B cell (primary cell): ENCODE measurements at places on chromosomes 5 and 9. TPM values are rescaled to one million over a fixed set of nuclear protein-coding genes. Genes with fewer than 3 reads are reported as not detected.

GRCh38 chr9:68462105-68462775, 78.4 kb downstream of the TMEM252 start:
- H3K4me1 ChIP-seq = no peaks in the 10 kb centered on the region
- no peak for DNase-seq

GRCh38 chr9:86667307-86667706, 280.0 kb downstream of the GAS1 start:
- no peaks in the 10 kb centered on the region for H3K36me3 ChIP-seq
- no peak overlapping the region for H3K4me3 ChIP-seq
- H3K4me1 ChIP-seq = no peaks in the 10 kb centered on the region
- H3K27ac ChIP-seq = no peak overlapping the region

GRCh38 chr5:146079695-146080373, 25.5 kb downstream of the PLAC8L1 start:
- no peaks in the 10 kb centered on the region for H3K4me1 ChIP-seq
- DNase-seq = no peak
- no peak overlapping the region for H3K4me3 ChIP-seq
- no peaks in the 10 kb centered on the region for H3K36me3 ChIP-seq
- no peaks in the 10 kb centered on the region for H3K27me3 ChIP-seq
- H3K27ac ChIP-seq = no peak overlapping the region

DNA sequence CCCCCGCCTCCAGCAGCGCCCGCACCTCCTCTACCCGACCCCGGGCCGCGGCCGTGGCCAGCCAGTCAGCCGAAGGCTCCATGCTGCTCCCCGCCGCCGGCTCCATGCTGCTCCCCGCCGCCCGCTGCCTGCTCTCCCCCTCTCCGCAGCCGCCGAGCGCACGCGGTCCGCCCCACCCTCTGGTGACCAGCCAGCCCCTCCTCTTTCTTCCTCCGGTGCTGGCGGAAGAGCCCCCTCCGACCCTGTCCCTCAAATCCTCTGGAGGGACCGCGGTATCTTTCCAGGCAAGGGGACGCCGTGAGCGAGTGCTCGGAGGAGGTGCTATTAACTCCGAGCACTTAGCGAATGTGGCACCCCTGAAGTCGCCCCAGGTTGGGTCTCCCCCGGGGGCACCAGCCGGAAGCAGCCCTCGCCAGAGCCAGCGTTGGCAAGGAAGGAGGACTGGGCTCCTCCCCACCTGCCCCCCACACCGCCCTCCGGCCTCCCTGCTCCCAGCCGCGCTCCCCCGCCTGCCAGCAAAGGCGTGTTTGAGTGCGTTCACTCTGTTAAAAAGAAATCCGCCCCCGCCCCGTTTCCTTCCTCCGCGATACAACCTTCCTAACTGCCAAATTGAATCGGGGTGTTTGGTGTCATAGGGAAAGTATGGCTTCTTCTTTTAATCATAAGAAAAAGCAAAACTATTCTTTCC, 19.3 kb downstream of the CDKN2A start:
- H3K36me3 ChIP-seq = no peaks in the 10 kb centered on the region
- H3K27ac ChIP-seq = no peak overlapping the region
- H3K4me1 ChIP-seq = peaks cover 24% of the 10 kb centered on the region
- no peak overlapping the region for H3K4me3 ChIP-seq

DNA sequence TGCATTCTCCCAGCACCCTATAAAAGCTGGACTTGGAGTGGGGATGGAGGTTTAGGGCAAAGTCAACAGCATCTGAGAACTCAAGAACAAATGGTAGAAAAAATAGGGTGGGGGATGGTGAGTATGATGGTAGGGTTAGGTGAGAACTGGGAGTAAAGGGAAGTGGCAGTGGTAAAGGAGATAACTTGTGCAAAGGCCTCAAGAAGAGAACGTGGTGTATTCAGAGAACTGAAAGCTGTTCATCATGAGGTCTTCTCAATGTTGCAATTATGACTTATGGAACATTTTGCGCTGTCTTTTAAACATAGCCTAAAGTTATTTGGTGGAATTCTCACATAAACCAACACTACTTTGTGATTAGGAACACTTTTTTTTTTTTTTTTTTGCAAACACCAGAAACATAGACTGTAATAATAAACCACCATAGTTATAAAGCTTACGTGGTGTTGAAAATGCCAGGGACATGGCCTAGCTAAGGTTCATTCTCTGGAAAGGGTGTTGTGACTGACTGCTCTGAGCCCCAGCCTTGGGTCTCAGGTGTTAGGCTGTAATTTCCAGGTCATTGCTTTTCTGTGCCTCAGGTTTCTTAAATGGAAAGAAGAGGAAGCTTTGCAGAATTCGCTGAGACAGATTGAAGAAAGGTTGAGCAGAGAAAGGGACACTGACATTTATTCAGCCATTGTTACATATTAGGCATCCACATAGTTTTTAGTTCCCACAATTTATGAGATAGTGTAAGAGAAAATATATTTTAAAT, 19.2 kb upstream of the TXNDC8 start:
- no peaks in the 10 kb centered on the region for H3K36me3 ChIP-seq
- H3K4me3 ChIP-seq = no peak overlapping the region
- no peaks in the 10 kb centered on the region for H3K4me1 ChIP-seq
- H3K27me3 ChIP-seq = no peaks in the 10 kb centered on the region
- no peak overlapping the region for H3K27ac ChIP-seq
- DNase-seq = no peak

DNA sequence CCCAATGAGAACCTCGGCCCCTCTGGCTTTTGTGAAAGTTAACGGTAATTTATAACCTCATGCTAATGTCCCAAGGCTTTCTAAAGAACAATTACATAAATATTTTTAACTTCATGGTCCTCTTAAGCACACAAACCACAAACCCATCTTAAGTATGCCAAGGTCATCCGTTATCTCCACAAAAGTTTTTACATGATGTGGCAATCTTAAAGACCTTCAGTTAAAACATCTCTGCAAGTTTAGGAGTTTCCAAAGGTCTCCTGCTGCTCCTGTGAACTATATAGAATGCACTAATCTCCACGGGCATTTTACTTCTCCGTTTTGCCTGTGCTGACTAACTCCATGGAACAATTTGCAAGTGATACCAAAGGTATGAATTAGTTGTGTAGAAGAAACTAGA, 228.2 kb downstream of the TLE1 start:
- no peaks in the 10 kb centered on the region for H3K36me3 ChIP-seq
- H3K4me1 ChIP-seq = no peaks in the 10 kb centered on the region
- no peak overlapping the region for H3K27ac ChIP-seq
- DNase-seq = no peak
- H3K4me3 ChIP-seq = no peak overlapping the region

DNA sequence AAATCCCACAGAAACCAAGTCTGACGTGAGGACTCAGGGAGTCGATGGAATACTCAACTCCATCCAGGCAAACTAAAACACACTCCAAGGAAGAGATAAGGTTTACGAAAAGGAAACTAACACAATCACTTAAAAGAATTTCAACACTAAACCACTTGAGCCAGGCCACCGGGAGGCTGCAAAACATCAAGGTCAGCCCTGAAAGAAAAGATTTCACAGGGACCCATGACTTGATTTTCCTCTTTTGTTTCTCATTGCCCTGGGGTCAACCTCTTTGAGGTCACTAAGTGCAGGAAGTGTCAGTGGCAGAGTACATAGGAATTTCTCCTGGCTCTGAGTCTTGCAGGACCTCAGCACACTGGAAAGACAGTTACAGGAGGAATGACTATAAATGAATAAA, 77.8 kb upstream of the TARS1 start:
- H3K27ac ChIP-seq = no peak overlapping the region
- H3K4me3 ChIP-seq = no peak overlapping the region
- H3K4me1 ChIP-seq = peaks cover 15% of the 10 kb centered on the region
- no peak for DNase-seq

- no peaks in the 10 kb centered on the region for H3K36me3 ChIP-seq
- H3K4me3 ChIP-seq = no peak overlapping the region
- peaks cover 25% of the 10 kb centered on the region for H3K4me1 ChIP-seq
Observed at GRCh38 chr9:129412814-129413536, 207.9 kb downstream of the C9orf50 start.

- peaks cover 26% of the 10 kb centered on the region for H3K4me1 ChIP-seq
- no peak overlapping the region for H3K4me3 ChIP-seq
- H3K27me3 ChIP-seq = no peaks in the 10 kb centered on the region
- no peak for DNase-seq
Observed at GRCh38 chr9:134723491-134724190, 82.0 kb downstream of the COL5A1 start.

GRCh38 chr9:20044686-20045085, 255.8 kb upstream of the SLC24A2 start:
- H3K27ac ChIP-seq = no peak overlapping the region
- H3K27me3 ChIP-seq = no peaks in the 10 kb centered on the region
- H3K4me3 ChIP-seq = no peak overlapping the region
- H3K36me3 ChIP-seq = no peaks in the 10 kb centered on the region
- peaks cover 51% of the 10 kb centered on the region for H3K4me1 ChIP-seq

DNA sequence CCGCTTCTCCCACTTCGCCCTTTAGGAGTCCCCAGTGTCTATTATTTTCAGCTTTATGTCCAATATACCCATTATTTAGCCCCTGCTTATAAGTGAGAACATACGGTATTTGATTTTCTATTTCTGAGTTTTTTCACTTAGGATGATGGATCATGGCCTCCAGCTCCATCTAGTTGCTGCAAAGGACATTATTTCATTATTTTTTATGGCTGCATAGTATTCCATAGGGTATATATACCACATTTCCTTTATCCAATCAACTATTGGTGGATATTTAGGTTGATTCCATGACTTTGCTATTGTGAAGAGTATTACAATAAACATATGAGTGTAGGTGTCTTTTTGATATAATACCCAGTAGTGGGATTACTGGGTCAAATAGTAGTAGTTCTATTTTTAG, 162.9 kb downstream of the FER start:
- H3K4me1 ChIP-seq = no peaks in the 10 kb centered on the region
- no peak overlapping the region for H3K4me3 ChIP-seq
- no peak for DNase-seq
- H3K36me3 ChIP-seq = peaks cover 2% of the 10 kb centered on the region
- H3K27ac ChIP-seq = no peak overlapping the region

- no peak overlapping the region for H3K4me3 ChIP-seq
- H3K4me1 ChIP-seq = no peaks in the 10 kb centered on the region
Observed at GRCh38 chr9:83431101-83432060, 106.8 kb downstream of the FRMD3 start.

GRCh38 chr5:10556289-10556807, 7.5 kb upstream of the ANKRD33B start:
- no peak overlapping the region for H3K4me3 ChIP-seq
- no peak for DNase-seq
- no peak overlapping the region for H3K27ac ChIP-seq
- H3K27me3 ChIP-seq = no peaks in the 10 kb centered on the region

- no peak overlapping the region for H3K27ac ChIP-seq
- no peaks in the 10 kb centered on the region for H3K4me1 ChIP-seq
- H3K27me3 ChIP-seq = no peaks in the 10 kb centered on the region
- DNase-seq = no peak
Observed at GRCh38 chr5:16853518-16853917, 82.6 kb downstream of the MYO10 start.

DNA sequence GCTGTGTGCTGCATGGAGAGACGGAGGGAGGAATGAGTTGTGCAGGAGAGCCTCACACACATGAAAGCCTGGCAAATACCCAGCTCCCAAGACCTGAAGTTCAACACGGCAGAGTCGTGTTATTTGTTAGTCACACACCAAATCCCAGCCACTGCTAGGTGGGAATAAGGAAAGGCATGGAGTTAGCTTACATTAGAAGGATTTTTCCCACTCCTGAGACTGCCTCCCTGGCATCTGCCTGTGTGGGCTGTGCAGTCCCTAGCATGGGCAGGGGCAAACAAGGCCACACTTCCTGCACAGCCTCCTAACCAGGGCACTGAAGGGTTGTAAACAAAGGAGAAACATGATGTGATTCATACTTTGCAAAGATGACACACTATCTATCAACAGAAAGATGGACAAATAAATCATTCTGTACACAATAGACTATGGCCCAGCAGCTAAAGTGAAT, 306.8 kb downstream of the SPOCK1 start:
- no peaks in the 10 kb centered on the region for H3K36me3 ChIP-seq
- H3K27ac ChIP-seq = no peak overlapping the region
- H3K4me3 ChIP-seq = no peak overlapping the region
- no peaks in the 10 kb centered on the region for H3K27me3 ChIP-seq
- no peaks in the 10 kb centered on the region for H3K4me1 ChIP-seq

GRCh38 chr5:156963125-156963524, at the start of gene TIMD4:
Gene TIMD4, minus strand, starts transcription at chr5:156963226. Its CDS starts 28 bp downstream, at chr5:156963198.
- H3K4me1 ChIP-seq = peaks cover 6% of the 10 kb centered on the region
- no peak for DNase-seq
- H3K27ac ChIP-seq = no peak within 1 kb of the TSS

- peaks cover 61% of the 10 kb centered on the region for H3K36me3 ChIP-seq
- no peak overlapping the region for H3K27ac ChIP-seq
- DNase-seq = no peak
- no peaks in the 10 kb centered on the region for H3K4me1 ChIP-seq
- H3K27me3 ChIP-seq = no peaks in the 10 kb centered on the region
Observed at GRCh38 chr9:7119612-7120011, 361.8 kb downstream of the KDM4C start.

GRCh38 chr5:119019501-119019900, 31.2 kb upstream of the DTWD2 start:
- no peaks in the 10 kb centered on the region for H3K27me3 ChIP-seq
- DNase-seq = peak; percentile 55

DNA sequence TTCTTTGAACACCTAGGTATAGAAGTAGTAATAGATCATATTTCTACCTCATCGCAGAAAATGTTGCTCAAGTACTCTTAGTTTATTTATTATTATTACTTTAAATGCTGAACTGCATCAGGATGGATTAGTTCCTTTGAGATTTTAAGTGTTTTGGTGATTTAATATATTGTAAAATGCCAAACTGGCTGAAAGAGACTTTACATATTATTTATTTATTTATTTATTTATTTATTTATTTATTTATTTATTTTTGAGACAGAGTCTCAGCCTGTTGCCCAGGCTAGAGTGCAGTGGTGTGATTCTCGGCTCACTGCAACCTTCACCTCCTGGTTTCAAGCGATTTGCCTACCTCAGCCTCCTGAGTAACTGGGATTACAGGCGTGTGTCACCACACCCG, 42.3 kb downstream of the LMNB1 start:
- no peaks in the 10 kb centered on the region for H3K27me3 ChIP-seq
- H3K4me3 ChIP-seq = no peak overlapping the region
- H3K36me3 ChIP-seq = peaks cover 37% of the 10 kb centered on the region
- H3K27ac ChIP-seq = no peak overlapping the region

- H3K4me3 ChIP-seq = no peak overlapping the region
- no peak overlapping the region for H3K27ac ChIP-seq
- no peaks in the 10 kb centered on the region for H3K36me3 ChIP-seq
- no peaks in the 10 kb centered on the region for H3K27me3 ChIP-seq
- H3K4me1 ChIP-seq = no peaks in the 10 kb centered on the region
- no peak for DNase-seq
Observed at GRCh38 chr5:34604119-34604675, 51.9 kb upstream of the RAI14 start.

- H3K36me3 ChIP-seq = no peaks in the 10 kb centered on the region
- H3K4me3 ChIP-seq = no peak overlapping the region
- no peaks in the 10 kb centered on the region for H3K27me3 ChIP-seq
Observed at GRCh38 chr5:33338336-33339110, 102.2 kb upstream of the TARS1 start.

- no peaks in the 10 kb centered on the region for H3K27me3 ChIP-seq
- no peak for DNase-seq
- H3K36me3 ChIP-seq = no peaks in the 10 kb centered on the region
- no peaks in the 10 kb centered on the region for H3K4me1 ChIP-seq
- no peak overlapping the region for H3K27ac ChIP-seq
Observed at GRCh38 chr5:87853541-87853940, 415.1 kb downstream of the TMEM161B start.

- H3K27ac ChIP-seq = no peak overlapping the region
- H3K4me3 ChIP-seq = no peak overlapping the region
Observed at GRCh38 chr5:87770016-87770570, 357.4 kb upstream of the CCNH start.

CYLC2 gene
- not detected in 2 replicates for total RNA-seq

LCN1 gene
- total RNA-seq = not detected in 2 replicates

C9orf85 gene
- total RNA-seq = 9.4 and 9.6 TPM in 2 replicates

RMND5B gene
- 52.7 and 53.9 TPM in 2 replicates for total RNA-seq

MRPL50 gene
- total RNA-seq = 16.6 and 18.0 TPM in 2 replicates
